ENCODE measurements at places on chromosomes 12 and 14.

- no peak for DNase-seq
Measured at GRCh38 chr12:131434208-131435125, 276.4 kb upstream of the SFSWAP start.

DNA sequence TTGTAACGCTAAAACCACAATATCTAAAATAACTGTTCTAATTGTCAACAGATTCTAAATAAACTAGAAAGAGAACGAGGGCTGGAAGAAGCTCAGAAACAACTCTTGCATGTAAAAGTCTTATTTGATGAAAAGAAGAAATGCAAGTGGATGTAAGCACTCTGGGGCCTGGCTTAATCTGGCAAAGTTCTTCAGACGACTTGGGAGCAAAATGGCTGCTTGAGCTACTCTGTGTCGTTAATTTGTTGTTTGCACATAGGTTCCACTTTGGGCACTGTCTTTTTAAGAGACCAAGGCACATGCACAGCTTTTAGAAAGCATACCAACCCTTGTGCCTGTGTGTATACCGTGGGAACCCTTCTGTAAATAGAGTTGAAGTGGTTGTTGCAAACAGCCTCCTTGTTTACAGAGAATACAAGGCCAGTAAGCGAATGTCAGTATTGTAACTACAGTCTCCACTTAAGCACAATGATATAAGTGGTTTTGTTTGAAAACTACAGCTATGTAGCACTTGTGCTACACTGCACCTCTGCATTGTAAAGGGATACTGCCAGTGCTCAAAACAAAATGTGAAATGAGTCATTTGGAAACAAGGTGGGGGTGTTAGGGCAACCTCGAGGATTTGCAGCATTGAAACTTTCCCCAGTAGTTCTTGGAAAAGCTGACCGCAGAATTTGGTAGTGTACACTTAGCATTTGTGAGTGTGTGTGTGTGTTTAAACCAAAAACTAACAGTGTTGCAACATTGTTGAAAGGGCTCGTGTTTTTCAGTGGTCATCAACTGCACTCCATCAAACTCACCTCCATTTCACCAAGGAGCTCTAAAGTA lies 154.3 kb downstream of the CEP83 start:
- DNase-seq, result no peak

- no peak for DNase-seq
Measured at GRCh38 chr12:131860472-131861260, 32.5 kb downstream of the MMP17 start.

GRCh38 chr12:452667-453210 lies 7.0 kb upstream of the B4GALNT3 start:
- no peak for DNase-seq

GRCh38 chr12:46453428-46453827 lies 80.9 kb upstream of the SLC38A2 start:
- no peak for DNase-seq

DNA sequence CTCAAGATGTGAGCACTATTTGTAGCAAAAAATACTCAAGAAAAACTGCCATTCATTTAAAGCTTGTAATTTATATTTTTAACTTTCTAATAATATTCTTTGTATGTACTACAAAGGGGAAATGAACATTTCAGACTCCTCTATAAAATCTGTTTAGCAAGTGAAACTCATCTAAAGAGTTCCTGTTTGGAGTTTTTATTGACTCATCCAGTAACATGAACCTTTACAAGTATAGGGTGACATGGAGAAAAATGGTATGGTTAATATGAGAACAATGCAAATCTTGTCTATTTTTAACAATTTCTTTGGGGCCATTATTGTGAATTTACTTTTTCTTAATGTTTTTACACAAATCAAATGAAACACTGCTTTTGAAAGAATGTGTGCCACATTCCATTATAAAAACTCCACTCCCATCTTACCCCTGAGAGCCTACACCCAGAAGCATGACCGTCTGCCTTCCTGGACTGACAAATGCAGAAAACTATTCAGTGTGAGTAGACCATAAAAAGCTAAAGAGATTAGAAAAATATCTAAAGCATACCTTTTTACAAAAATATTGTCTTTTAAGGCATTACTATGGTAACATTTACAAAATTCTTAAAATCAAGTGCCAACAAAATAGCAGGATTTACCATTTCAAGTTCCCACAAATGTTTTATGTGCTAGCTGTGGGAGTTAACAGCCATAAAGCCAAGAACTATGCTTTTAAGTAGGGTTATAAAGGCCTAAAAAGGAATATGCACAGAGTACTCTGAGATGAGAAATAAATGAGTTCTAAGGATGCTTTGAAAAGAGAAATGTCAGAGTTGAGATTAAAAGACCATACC lies 144.0 kb downstream of the ADAMTS20 start:
- DNase-seq, result no peak

- DNase-seq, result no peak
Measured at GRCh38 chr12:122022393-122023338, 982 bp downstream of the BCL7A start.

DNA sequence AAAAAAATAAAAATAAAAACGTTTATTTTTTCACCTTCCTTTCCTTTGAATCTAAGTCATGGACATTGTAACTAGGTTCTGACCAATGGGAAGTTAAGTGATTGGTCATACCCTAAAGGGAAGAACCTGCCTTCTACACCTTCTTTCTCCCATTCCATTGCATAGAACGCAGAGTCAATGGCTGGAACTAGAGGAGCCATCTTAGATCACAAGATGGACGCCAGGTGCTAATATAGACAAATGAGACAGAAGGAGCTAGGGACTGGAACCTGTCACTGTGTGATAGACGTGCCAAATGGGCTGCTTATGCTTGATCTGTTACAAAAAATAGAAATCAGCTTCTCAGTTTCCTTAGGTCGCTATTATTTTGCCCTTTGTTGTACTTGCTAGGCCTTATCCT lies 606.6 kb downstream of the MED13L start:
- no peak for DNase-seq

DNA sequence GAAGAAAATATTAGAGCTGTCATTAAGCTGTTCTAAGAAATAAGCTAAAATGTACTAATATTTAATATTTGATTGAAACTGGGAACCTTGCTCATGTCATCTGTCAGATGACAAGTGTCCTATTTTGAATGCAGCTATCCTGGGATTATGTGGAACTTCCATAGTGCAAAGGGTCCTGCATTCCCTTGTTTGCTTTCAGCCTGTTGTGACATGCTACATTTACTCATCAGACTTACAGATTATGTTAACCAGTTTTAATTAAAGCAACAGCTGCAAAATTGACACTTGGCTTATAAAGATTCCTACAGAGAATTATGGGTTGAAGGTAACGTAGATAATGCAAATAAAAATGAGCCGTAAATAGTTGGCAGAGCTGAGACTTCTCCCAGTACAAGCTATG lies 458.4 kb upstream of the RGS6 start:
- DNase-seq, result no peak

DNA sequence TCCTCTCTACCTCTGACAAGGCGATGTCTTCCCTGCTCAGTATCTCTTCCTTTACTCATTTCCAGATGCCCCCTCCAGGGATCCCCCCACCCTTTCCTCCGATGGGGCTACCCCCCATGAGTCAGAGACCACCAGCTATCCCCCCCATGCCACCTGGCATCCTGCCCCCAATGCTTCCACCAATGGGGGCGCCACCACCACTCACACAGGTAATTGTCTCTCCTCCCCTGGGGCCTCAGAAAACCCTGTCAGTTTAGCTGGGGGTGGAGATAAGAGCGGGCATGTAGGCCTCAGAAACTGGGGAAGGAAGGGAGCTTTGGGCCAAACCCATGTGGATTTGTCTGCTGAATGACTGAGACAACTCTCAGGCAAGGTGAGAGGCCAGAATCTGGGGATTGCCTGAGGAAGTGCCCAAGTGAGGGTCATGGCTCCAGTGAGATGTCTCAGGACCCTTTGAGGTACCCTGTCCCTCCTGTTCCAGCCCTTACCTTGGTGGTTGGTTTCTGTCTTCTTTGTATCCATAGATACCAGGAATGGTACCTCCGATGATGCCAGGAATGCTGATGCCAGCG lies 8.1 kb downstream of the PRPF40B start:
- no peak for DNase-seq

DNA sequence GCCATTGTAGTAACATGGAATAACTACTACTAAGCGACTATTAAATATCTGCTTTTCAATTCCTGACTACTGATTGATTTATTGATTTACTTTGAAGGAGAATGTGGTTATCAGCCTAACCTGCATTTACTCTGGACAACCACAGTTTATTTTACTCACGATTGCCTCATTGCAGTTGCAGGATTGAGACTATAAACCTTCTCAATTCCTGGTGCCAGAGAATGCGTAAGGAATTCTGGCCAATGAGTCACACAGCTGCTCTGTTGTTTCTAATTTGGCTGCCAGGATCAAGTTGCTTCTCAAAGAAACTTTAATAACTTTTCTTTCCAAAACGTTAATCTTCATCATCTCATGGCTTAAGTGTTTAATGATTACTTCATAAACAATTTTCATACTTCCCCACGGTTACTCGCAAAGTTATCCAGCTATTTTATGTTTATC lies 13.1 kb upstream of the TMTC1 start:
- DNase-seq, result no peak

GRCh38 chr12:71551529-71551928 lies 111.9 kb downstream of the LGR5 start:
- no peak for DNase-seq

GRCh38 chr14:95816539-95816938 lies 60.1 kb upstream of the TUNAR start:
- DNase-seq, result no peak

Measured in D721Med (cell line).